ENCODE measurements at places on chromosomes 16 and 17.
A peak's percentile ranks its signal among the peaks of the same experiment; 100 is the strongest.

DNA sequence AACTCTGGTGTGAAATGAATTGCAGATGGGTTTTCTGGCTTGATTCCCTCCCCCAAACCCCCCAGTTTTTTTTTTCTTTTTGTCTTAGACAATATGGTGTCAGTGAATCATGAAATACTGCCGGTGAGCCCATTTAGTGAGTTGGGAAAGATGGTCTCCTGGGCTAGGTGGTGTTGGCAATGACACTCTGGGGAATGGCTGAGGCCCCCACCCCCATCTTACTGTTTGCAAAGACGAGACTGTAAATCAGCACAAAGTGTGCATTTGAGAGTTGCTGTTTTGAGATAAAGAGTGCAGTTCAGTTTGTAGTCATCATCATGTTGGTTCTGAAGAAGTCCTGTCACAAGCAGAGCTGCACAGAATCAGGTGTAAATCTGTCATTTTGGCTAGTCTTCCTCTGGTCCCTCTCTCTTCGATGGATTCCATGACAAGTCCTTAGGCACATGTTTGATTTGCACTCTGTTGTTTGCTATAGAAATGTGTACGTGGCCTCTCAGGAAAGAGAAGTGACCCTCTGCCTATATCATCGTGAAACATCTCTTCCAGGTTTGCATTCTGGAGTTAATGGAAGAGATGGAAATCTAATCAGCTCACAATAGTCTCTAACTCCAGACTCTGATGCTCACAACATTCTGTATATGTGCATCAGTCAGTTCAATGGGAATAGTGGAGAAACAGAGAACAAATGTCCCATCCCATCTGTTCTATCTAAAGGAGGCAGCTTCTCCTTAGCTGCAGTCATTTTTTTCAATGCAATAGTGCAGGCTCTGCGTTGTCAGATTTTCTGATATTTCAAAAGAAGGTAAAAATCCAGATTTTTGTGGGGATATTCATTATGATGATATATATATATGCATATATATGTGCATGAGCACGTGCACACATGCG lies 34.6 kb downstream of the RBFOX1 start:
- DNase-seq: no peak

DNA sequence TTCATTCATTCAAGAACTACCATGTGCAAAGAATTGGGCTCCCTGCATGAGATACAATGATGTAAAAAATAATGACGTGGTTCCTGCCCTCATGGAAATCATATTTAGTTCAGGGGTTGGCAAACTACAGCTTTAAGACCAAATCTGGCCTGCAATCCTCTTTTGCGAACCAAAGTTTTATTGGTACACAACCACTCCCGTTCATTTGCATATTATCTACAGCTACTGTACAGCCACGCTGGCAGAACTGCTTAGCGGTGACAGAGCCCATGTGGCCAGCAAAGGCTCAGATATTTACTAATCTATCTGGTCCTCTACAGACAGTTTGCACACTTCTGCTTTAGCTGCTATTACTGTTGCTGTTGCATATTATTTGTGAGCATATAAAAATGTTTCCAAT lies 167.7 kb downstream of the XYLT1 start:
- DNase-seq: no peak

GRCh38 chr17:8413328-8413727 lies 15.7 kb upstream of the RNF222 start:
- DNase-seq: no peak

DNA sequence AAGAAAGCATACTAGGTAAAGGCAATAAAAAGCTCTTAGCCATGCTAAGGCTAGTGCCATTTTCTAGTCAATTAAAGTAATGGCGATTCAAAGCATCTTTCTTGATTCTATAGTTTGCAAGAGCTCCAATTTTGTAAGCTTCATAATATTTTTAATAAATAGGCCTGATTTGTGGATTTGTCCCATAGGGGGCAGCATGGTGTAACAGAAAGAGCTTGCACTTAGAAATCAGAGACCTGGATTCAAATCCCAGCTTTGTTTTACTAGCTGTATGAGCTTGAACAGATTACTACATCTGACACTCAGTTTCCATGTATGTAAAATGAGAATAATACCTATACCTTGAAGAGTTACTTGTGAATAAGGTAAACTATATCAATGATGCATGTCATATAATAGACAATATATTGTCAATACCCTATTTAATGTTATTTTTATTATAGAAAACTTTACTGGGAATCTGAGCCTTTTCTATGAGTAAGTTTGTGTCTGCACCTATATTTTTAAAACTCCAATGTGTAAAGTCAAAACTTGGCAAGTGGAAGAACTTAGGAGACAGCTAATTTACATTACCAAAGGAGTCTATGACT lies 93.6 kb upstream of the NOG start:
- DNase-seq: no peak

- DNase-seq: no peak
These were observed 119.5 kb downstream of the PMP22 start for GRCh38 chr17:15145621-15146020.

GRCh38 chr17:40312893-40313667 lies 4.1 kb downstream of the RARA start:
- DNase-seq: no peak

- DNase-seq: no peak
These were observed 108.9 kb downstream of the TANGO6 start for GRCh38 chr16:68951991-68952877.

- DNase-seq: no peak
These were observed 135.8 kb upstream of the CA10 start for GRCh38 chr17:52294301-52294700.

- no peak for DNase-seq
These were observed 191.0 kb downstream of the CPPED1 start for GRCh38 chr16:12612598-12613101.

GRCh38 chr16:87490096-87490798 lies 2.6 kb downstream of the ZCCHC14 start:
- no peak for DNase-seq

GRCh38 chr17:42072323-42073187 lies 22.2 kb upstream of the C17orf113 start:
- DNase-seq: no peak

GRCh38 chr17:72687886-72688285 lies 404.6 kb downstream of the SLC39A11 start:
- no peak for DNase-seq

- no peak for DNase-seq
These were observed 2.9 kb downstream of the SPATA32 start for GRCh38 chr17:45258981-45259380.

- DNase-seq: no peak
These were observed 308.4 kb downstream of the ABCC12 start for GRCh38 chr16:47847220-47847970.

- no peak for DNase-seq
These were observed 476.8 kb downstream of the SHISA9 start for GRCh38 chr16:13378151-13378550.

DNA sequence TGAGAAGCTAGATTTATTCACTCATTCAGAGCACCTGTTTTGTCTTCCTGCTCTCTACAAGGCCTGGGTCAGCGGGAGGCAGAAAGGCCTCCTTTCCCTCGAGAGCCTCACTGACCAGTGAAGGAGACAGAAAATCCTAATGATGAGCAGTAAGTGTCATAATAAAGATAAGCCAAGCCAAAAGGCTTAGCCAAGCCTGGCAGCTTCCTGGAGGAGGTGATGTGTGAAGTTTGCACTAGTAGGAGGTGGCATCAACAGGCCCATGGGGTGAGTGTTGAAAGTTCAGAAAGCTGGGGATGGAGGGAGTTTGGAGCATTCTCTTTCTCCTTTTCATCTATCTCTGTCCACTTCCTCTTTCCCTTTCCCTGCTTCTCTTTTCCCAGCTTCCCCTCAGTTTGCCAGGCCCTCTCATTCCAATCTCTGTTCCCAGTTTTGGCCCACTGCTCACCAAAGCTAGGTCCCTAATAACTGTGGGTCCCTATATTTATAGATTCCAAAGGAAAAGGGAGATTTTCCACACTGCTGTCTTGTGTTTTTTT lies 16.5 kb upstream of the SPNS3 start:
- no peak for DNase-seq

DNA sequence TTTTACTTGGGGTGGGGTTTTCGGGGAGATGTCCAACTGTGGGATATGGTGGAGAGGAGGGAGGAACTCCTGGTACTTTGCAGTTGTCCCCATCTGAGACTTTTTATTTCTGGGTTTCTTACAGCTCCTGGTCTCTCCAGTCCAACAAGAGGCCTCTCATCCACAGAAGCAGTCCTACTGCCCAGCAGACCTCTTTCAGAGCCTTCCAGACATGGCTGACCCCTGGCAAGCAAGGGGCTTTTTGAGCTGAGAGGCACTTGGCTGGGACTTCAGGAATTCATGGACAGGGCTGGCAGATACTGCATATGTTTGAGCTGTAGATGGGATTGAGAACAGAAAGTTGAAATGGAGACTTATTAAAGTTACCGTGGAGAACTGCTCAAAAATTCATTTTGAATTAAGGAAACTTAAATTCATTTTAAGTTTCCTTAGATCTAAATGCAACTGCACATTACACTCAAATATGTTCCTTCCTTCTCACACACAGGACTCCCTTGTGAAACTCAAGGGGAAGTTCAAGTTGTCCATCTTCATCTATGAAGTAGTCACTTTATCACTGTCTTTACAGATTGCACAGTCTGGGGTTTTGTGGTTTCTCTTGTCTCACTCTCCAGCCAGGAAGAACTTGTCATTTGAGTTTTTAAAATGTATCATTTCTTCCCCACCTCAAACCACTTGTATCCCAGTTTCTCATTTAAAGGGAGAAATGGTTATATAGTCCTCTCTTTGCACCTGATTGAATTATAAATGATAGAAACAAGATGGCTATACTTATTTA lies 1.1 kb downstream of the LASP1NB start:
- no peak for DNase-seq

- DNase-seq: no peak
These were observed 744 bp downstream of the SALL1 start for GRCh38 chr16:51150165-51150887.

DNA sequence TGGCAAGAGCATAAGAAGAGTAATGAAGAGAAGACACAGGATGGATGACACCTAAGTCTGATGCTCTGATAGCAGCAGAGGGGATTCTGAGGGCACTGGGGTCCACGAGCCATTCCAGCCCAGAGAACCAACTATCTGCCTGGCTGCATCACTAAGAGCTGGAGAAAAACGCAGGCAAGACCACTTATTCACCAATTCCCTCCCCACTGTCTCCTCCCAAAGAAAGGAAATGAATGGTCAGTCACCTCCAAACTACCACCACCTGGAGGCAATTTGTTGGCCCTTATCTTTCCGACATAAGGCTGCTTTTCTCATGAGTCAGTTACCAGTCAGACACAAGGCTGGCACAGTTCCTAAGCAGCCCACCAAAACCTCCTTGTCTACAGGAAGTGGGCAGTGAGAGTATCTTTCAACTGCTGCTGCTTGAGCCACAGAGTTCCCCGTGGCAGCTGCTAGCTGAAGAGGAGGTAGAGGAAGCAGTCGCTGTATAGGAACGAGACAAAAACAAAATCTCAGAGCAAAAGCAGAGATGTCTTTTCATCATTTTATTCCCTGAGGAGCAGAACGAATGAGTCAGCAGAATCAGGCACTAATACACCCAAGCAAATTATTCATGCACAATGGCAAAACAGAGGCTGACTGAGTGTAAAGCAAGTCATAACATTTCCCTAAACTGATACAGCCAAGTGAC lies 111.1 kb downstream of the SMG6 start:
- peak; percentile 61 for DNase-seq

DNA sequence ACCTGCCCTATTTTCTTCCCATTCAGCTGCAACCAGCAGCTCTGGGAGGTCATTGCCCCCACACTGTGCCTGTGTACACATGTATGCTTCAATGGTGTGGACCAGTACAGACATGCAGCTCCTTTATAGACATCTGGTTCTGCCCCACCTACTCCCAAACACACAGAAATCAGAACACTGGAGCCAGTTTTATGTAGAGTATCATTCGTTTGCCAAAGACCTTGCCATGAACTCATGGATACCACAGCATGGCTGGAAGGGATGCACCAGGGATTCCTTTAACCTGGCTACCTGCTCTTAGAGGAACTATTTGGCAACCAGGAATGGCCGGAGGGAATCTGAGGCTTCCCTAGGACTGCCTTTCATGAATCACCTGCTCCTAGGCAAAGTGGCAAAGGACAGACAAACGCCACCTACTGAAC lies 60.4 kb downstream of the ZFHX3 start:
- no peak for DNase-seq

GRCh38 chr17:36641331-36641876 lies 40.0 kb downstream of the MRM1 start:
- no peak for DNase-seq

- DNase-seq: no peak
These were observed 3.4 kb upstream of the CLEC19A start for GRCh38 chr16:19282101-19282500.

DNA sequence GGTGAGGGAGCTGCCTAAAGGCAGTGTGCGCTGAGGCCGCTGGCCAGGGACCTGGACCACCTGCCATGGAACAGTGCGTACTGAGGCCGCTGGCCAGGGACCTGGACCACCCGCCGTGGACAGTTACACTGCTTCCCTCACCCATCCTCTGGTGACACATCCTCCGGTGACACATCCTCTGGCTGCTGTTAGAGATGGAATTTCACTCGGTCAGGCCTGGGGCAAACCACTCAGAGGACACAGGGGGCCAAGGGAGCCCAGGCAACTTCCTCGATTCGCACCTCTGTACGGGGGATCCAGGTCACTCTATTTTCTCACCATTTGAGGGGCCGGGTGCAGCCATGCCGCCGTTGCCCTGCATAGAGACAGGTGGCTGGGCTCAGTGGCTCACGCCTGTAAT lies 32.4 kb upstream of the RPTOR start:
- DNase-seq: no peak

GRCh38 chr17:42853004-42853403 lies 2.0 kb downstream of the AOC3 start:
- no peak for DNase-seq

DNA sequence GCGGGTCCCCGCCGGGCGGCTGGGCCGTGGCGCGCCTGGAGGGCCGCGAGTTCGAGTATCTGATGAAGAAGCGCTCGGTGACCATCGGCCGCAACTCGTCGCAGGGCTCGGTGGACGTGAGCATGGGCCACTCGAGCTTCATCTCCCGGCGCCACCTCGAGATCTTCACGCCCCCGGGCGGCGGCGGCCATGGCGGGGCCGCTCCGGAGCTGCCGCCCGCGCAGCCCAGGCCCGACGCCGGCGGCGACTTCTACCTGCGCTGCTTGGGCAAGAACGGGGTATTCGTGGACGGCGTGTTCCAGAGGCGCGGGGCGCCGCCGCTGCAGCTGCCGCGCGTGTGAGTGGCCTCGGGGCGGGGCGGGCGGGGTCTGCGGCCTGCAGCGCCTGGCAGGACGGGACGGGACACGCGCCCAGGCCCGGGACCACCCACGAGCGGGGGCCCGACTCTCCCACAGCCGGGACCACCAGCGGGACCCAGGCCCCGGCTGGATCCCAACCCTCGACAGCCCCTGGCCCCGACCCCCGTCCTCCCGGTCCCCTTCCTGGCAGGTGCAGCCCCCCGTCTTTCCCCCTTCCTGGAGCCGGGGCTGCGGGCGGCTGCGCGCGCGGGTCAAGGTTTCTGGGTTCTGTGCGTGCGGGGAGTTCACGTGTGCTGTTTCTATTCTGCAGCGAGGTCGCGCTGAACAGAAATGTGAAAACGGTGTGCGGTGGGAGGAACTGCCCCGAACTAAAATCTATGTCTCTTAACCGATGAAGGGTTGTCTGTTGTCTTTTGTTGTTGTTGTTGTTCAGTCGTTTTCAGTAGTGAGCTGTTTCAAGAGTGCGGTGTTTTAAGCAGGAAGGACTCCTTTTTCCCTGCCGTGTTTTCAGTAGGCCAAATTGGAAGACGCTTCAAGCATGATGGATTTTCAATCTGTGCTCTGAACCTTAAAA lies 705 bp downstream of the FOXK2 start:
- no peak for DNase-seq

- DNase-seq: no peak
These were observed at the start of gene AOC2 for GRCh38 chr17:42844271-42844670. AOC2 (plus strand) TSS chr17:42844580; CDS start chr17:42844627, 47 bp downstream.
